Fibroblast of villous mesenchyme (primary cell): ENCODE measurements at places on chromosomes 12 and 14.
A peak's percentile ranks its signal among the peaks of the same experiment; 100 is the strongest.

DNA sequence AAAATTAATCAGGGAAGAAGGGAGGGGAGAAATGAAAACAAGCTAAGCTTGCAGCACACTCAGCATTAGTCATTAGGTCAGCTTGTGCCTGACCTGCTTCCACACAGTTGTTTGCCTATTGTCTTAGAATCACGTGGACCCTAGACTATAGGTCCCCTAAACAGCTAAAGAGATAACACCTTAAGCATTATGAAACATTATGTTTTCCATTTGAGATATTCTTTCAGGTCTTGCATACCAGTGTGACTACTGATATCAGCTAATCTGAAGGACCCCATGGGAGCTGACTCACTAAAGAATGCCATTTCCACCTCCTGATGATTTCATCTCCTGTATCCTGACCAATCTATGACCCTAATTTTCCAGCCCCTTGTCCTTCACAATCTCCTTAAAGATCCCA is 154.1 kb upstream of the FUT8 start:
- DNase-seq: peak; percentile 66

- no peak for DNase-seq
These were observed 702 bp upstream of the PRPH start for GRCh38 chr12:49294086-49294803.

- DNase-seq: no peak
These were observed 271.2 kb downstream of the PDZRN4 start for GRCh38 chr12:41459111-41459905.

DNA sequence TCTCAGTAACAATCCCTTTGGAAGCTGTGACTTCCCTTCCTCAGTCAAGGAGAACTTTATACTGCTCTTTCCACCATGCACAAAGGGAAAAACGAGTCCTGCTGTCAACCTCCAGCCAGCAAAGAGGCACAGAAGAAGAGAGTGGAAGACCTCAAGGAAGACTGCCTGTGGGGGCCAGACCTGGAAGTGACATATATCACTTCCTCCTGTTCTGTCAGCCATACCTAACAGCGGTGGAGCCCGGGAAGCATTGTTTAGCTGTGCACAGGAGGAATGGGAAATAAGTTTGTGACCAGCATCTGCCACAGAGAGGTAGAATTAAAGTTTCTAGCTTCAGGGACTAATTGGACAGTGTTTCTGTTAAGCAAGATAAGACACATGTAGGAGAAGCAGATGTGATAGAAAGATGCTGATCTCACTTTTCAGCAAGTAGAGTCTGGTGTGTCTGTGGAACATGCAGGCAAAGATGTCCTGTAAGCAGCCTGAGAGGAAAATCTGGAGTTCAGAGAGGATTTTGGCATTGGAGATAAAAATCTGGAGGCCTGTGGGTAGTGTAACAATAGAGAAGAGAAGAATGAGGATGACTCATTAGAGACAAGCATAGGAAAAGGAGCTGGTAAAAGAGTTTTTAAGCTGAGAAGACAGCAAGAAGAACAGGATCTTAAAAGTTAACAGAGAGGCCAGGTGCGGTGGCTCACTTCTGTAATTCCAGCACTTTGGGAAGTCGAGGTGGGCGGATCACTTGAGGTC is 141.6 kb upstream of the CPSF6 start:
- no peak for DNase-seq

GRCh38 chr12:19718401-19718800 is 279.1 kb downstream of the AEBP2 start:
- no peak for DNase-seq

DNA sequence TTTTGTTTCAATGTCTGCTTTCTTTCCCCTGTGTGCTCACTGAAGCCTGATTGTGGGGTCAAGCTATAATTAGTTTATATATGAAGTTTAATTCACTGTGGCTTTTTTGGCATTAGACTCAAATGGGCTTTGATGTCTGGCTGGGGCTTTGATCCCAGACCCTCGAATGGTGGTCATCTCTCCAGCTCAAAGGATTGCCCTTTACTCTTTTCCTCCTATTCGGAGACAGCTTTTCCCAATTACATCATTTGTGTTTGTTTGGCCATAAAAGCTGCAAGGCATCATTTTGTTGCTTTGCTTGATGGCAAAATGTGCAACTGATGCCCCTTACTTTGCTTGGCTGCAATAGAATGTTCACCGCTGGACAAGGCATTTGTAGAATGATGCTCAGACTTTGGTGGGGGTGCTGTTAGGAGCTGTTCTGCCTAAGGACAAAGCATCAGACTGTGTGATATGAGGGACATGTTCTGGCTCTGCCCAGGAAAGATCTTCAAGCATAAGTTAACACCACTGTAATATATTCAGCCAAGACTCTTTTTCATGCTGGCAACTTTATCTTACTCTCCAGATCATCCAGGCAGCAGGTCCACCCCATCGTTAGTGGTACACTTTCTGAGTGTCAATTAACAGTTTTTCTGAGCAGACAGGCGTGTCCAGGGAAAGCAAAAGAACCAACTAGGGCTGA is 3.2 kb upstream of the DACT1 start:
- DNase-seq: no peak

- no peak for DNase-seq
These were observed 16.7 kb upstream of the ZDHHC17 start for GRCh38 chr12:76747245-76747644.

- no peak for DNase-seq
These were observed 709 bp downstream of the INHBC start for GRCh38 chr12:57435293-57435692.

GRCh38 chr14:72383865-72384264 is 451.6 kb downstream of the RGS6 start:
- DNase-seq: no peak

DNA sequence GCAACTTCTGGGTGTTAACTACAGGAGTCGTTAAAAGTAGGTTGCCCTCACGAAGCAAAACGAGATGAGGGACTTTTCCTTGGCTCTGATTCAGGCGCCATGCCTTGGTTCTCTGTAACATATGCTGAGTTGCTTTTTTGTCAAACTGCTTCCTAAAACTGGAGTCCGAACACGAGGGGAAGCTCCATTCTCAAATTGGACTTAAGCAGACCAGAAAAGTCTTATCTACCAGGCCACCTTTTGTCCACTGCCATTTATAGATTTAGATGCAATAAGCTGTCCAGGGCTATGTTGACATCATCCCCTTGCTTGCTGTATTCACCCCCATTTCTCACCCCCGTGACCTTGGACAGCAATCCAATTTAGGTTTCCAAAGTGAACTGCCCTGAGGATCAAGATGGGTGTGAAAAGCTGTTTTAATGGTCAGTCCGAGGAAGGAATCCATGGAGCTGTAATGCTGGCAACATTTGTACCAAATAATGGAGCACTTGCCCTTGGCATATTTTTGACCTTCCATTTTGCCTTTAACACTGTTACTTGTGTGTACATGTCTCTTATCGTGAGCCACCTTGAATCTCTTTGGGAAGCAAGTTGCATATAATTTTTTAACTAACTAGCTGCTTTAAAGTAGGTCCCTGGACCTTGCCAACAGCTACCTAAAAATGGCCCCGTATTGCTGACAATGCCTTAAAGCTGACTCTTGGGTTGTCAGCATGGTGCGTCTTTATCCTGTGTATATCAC is 298.1 kb downstream of the EGLN3 start:
- DNase-seq: no peak

DNA sequence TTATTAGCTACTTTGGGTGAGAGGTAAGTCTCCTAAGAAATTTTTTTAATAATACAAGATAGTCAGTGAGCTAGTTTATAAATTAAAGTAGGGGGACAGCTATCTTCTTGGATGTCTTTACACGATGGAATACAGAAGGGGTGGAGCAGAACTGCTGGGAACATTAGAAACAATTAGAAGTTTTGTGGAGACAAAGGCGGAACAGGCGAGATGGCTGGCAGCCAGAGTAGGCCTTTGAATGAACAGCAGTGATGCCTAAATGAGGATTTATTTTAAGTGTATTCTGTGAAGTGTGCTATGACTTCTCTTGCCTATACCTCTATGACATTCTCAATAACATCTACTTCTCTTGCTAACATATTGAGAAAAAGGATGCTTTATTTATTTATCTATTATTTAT is 1345.3 kb upstream of the SEL1L start:
- DNase-seq: no peak

DNA sequence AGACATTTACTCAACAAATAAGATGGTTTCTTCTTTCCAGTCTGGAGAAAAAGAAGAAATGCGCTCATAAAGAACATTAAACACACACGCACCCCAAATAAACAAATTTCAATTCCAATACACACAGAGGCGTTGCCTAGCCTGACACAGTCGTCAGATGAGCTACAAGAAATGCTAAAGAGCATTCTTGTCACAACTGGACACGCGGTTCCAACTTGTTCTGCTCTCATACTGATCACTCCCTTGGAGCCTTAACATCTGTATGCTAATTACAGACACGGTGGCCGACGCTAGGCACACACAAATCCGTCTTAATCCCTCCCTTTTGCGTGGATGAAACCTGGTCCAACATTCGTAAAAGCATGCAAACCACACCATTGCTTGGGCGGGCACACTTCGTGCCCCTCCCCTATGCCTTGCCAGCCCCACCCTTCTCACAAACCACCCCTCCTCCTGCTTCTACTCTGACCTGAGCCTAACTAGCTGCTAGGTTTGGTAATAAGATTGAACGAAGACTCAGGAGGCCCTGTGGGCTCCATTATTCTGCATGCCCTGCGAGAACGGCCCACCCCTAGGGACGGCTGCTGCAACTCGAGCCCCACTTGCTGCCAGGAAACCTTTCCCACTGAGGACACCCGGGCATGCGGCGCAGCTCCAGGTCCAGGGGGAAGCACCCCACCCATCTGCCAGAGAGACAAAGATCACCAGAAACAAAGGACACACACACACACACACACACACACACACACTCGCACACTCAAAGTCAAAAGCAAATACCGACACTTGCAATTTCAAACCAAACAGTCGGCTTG is 1.2 kb downstream of the KCNK10 start:
- no peak for DNase-seq

DNA sequence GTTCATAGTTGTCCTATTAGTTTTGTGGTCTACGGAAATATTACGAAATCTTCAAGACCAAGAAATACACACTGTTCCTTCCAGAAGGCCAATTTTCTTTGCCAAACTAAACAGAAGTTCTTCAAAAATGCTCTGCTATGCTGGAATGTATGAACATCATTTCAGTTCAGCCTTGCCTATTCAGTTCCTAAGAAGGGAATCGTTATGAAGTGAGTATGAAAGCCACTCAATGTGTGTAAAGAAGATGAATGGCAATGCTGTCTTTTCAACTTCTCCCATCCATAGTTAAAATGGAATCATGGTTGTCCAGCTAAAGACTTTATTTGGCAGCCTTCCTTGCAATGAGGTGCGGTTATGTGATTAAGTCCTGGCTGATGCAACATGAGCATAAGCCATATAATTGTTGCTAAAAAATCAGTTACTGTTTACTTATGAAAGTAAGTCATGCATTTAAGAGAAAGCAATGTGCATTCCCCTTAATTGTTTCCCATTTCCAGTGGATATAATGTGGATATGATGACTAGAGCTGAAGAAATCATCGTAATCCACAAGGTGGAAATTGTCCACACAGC is 73.8 kb upstream of the PTPRR start:
- peak; percentile 74 for DNase-seq

DNA sequence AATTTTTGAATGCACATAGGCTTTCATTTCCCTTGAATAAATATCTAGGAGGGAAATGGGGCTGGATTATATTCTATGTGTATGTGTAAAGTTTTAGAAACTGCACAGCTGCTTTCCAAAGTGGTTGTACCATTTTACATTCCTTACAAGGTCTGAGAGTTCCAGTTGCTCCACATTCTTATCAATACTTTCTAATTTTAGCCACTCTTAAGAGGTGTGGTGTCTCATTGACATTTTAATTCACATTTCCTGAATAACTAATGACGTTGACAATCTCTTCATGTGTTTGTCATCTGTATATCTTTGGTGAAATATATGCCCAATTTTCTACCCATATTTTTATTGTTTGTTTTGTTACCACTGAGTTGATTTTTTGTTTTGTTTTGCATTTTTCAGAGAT is 74.6 kb upstream of the VASH1 start:
- no peak for DNase-seq

GRCh38 chr12:86261578-86261977 is 5.4 kb upstream of the MGAT4C start:
- DNase-seq: no peak

GRCh38 chr14:59044707-59045106 is 143.8 kb upstream of the DAAM1 start:
- DNase-seq: no peak

DNA sequence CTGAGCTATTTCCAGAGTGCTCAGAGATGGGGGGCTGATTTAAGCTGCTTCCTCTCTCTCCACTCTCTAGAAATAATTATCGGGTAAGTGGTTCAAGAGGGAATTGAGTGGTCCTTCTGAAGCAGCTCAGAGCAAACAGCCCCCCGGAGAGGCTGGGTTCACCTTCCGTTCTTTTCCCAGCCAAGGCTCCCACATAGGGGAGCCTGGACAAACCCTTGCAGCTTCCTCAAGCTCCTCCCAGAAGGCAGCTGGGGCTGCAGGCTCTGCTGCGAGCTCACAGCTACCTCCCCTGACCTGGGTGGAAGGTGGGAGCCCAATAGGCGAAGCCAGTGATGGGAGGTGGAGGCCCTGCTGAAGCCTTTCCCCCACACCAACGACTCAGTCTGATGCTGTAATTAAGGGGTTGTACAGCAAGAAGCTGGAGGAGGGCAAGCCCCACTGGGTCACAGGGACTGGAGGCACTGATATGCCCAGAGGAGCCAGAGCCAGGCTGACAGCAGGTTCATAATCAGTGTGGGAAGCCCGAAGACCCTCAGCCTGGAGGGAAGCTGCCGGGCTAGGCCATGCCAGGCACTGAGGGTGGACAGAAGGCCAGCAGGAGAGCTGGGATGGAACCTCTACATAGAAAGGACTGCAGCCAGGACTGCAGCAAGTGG is 52.4 kb downstream of the ARL6IP4 start:
- no peak for DNase-seq

- peak; percentile 74 for DNase-seq
These were observed 43.1 kb downstream of the CHST11 start for GRCh38 chr12:104499668-104500332.

DNA sequence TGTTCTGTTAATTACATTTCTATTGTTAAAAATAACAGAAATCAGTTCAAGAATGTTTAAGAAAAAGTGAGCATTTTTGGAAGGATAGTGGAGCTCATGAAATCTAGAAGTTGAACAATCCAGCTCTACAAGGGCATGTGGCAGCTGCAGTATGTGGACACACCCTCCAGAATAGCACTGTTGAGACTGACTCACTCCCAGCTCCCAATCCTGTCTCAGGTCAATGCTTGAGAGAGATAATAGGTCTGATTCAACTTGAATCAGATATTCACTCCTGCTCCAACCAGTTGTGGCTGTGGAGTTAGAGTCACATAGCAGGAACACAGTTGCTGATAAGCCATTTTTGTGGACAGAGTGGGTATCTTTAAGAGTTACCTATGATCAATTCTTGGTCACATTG is 113.0 kb upstream of the NTF3 start:
- DNase-seq: peak; percentile 3
